ENCODE measurements at places on chromosomes 13 and 19.

DNA sequence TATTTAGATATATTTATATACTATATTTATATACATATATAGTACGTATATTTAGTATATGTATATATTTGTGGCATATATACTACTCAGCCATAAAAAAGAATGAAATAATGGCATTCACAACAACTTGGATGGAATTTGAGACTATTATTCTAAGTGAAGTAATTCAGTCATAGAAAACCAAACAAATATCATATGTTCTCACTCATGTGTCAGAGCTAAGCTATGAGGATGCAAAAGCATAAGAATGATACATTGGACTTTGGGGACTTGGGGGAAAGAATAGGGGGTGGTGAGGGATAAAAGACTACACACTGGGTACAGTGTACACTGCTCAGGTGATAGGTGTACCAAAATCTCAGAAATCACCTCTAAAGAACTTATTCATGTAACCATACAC is 1015.7 kb downstream of the EFNB2 start:
- DNase-seq = no peak

DNA sequence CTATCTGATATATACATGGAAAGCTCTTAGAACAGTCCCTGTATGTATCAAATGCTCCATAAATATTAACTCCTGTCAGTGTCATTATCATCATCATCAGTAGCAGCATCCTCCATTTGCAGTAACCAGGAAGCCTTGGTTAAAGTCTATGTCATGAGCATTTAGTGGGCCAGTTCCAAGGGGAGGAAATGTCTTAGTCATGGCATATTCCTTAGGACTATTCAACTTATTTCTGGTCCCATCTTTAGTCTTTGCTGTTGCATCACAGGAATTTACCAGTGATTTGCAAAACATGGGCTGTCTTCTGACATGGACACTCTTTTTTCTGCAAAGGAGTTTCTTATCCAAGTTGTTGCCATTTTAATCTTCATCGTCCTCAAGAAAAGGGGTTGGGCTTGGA is 98.4 kb downstream of the WDFY2 start:
- no peak for DNase-seq

GRCh38 chr13:76808927-76809326 is 77.3 kb downstream of the KCTD12 start:
- DNase-seq = no peak

DNA sequence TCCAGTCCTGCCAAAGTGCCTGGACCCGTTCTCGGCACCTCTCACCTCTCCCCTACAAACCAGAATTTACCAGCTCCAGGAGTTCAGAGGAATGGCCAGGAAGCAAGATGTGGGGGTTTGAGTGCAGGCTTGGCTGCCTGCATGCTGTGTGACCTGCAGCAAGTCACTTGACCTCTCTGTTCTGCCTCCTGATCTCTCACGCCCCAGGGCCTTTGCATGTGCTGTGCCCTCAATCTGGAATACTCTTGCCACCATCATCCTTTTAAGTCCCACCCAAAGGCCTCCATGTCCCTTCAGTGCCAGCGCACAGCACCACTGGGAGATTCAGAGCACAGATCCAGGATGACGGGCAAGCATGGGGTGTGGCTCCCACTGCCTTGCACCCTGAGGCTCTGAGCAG is 43.4 kb downstream of the MYO9B start:
- no peak for DNase-seq

GRCh38 chr13:94162289-94162688 is 317.2 kb downstream of the DCT start:
- DNase-seq = no peak

- no peak for DNase-seq
These were observed 2.4 kb upstream of the CYTH2 start for GRCh38 chr19:48466561-48467325.

DNA sequence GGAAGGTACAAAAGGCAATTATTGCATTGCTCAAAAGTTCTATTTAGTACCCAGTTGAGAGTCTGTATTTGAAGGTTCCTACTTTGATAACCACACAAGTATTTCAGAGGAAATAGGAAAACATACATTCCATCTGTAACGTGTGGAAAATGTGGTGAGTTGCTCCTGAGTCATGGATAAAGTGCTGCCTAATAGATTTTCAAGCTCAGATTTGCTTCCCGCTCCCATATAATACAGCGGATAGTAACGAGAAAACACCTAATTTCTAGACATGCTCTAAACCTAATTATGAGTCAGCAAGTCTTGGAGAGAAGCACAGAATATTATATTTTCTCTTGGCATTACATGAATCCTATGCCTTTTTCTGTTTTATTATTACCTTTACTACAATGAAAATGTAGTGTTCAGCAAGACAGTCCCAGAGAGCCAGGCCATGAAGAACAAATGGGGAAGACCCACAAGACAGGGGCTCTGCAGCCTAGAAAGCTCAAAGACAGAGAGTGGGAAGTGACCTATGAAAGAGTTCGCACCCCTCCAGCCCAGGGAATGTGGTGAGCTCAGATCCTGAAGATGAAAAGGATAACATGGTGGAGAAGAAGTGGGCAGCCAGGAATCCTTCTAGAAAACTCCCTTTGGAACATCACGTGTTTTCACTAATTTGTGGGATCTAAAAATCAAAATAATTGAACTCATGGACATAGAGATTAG is 116.1 kb downstream of the STARD13 start:
- no peak for DNase-seq

- DNase-seq = no peak
These were observed 10.4 kb upstream of the SLC25A41 start for GRCh38 chr19:6443986-6444385.

GRCh38 chr13:111916201-111916600 is 150.7 kb upstream of the SOX1 start:
- no peak for DNase-seq

- DNase-seq = no peak
These were observed 456.2 kb downstream of the PCDH20 start for GRCh38 chr13:60959427-60959826.

- no peak for DNase-seq
These were observed 228.4 kb upstream of the UFM1 start for GRCh38 chr13:38121267-38121666.

GRCh38 chr13:91356919-91357612 is 9.6 kb downstream of the MIR17HG start:
- DNase-seq = no peak

DNA sequence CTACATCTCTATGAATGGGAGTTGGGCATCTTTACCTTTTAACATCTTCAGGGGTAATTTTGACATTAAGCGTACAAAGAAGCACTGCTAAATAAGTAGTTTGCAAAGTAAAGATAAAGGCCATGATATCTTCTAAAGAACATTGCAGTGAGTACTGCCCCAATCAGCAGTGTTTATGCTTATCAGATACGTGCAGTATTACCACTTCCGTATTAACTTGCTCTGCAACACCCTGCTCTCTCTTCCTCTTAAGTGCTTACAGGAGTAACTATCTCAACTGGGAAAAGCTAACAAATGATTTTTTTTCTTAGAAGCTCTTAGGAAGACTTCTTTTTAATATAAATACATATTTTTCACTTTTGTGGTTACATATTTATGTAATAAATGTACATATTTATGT is 793.7 kb upstream of the SLC10A2 start:
- no peak for DNase-seq

DNA sequence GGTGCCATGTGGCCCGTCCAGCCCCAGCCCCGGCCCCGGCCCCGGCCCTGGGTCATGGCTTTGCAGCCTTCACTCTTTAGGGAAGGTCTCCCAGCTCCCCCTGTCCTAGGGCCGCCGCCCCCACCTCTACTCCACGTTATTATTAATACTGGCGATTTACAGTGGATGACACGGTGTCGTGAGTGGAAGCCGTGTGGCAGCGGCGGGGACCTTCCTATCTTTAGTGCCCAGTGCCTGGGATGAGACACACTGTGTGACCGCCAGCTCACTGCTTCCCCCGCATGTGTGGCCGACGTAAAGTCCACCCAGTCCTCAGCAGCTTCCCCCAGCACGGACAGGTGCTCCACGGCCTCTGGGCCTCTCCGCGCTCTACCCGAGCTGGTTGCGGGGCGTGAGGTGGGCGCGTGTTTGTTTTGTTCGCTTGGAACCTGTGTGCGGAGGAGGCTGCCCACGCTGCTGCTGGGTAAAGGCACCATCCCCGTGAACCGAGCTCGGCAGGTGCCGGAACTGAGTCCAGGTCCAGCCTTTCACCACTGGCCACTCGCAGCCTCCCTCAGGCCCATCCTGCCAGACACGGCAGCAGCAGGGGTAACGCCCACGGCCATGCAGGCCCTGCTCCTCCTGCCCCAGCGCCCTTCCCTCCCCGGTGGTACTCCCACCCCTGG is 70.9 kb upstream of the MCF2L start:
- no peak for DNase-seq

- DNase-seq = no peak
These were observed 6.4 kb downstream of the KMT5C start for GRCh38 chr19:55345818-55346724.

- DNase-seq = no peak
These were observed 77.7 kb upstream of the PRR20A start for GRCh38 chr13:57063007-57063406.

GRCh38 chr13:40200273-40200978 is 466.0 kb downstream of the FOXO1 start:
- no peak for DNase-seq

DNA sequence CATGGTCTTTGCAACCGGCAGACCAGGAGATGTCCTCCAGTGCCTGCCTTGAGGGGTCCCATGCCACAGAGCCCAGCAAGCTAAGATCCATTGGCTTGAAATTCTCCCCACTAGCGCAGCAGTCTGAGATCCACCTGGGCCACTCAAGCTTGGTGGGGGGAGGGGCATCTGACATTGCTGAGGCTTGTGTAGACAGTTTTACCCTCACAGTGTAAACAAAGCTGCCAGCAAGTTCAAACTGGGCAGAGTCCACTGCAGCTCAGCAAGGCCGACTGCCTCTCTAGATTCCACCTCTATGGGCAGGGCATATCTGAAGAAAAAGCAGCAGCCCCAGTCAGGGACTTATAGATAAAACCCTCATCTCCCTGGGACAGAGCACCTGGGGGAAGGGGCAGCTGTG is 32.0 kb upstream of the ITM2B start:
- no peak for DNase-seq

DNA sequence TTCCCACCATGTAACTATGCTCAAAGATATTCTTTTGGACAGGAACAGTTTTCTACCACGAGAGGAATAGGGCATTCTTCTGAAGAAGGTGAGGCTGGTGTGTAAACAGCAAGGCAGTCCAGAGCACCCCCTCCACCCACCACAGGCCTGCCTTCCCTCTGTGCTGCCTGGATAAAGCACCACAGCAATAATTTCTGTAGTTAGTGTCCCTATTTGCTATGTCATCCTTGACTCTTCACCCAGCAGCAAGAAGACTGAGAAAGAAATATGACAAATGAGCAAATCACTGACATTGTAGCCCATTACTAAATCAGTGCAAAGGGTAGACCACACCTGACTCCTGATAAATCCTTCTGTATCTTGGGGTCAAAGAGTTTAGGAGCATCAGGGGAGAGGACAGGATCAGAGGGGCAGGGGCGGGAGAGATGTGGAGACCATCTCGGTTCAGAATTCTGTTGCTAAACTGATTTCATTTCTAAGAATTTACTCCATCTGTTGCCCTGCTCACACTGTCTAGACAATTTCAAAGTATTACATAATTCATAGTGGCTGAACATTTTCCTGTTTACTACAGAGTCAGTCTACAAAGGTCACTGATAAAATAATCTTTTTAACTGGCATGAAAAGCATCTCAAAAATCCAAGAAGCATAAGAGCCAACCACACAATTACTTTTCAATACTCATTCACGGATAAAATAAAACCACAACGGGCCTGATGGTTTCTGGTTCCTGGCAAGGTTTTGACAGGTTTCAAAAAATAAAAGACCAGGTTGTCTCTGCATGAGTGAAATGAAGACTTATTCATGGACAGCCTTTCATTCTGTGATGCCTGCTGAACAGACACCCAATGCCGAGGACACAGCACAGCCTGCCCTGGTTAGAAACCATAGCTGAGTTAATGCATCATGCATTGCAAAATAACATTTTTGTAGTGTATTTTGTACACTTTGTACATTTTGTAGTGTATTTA is 88.4 kb upstream of the IRS2 start:
- DNase-seq = no peak

DNA sequence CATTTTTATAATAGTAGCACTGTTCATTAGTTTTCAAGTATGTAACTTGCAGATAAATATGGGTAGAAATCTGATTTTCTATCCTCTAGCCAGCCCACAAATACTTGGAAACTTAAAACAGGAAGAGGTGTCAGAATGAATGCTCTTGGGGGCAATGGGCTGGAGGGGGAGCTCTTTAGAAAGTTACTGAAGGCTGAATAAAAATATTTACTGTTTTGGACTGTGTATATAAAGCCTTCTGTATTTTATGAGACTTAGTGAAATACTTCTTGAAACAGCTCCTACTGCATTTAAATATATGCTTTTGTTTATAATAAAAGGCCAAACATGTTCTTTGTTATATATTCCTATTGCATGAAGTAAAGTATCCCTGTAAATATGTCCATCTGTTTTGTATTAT is 138.8 kb downstream of the RGCC start:
- DNase-seq = no peak

DNA sequence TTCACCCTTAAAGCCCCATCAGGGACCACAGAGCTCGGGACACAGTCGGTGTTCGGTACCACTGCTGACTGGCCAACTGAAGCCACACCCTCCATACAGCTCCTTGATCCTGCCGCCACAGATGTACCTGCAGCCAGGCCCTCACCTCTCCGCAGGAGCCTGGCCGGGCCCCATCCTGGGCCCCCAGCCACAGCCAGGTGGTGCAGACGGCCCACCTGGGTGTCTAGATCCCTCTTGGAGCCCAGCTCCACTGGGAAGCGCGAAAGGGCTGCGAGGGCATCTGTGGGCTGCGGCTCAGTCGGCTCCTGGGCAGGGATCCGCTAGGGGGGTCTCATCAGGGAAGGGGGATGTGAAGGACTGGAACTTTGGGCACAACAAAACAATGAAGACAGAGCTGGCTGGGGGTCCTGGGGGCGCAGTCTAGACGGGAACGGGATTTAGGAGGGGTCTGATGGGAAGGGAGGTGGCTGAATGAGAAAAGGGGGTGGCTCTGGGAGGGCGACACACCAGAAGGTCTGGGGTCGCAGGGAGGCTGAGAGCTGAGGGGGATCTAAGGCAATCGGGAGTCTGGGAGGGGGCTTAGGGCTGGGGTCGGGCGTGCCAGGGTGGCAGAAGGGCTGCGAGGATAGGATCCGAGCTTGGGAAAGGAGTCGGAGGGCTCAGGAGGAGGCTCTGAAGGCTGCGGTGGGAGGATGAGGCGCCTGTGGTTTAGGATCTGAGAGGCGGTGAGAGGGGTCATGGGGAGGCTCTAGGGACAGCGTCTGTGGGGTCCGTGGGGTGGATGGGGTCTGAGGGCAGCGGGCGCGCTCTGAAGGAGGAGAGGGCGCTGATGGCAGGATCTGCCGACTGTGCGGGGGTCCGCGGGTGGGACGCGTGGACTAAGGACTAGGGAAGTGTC is 15.8 kb downstream of the PRODH2 start:
- DNase-seq = no peak

DNA sequence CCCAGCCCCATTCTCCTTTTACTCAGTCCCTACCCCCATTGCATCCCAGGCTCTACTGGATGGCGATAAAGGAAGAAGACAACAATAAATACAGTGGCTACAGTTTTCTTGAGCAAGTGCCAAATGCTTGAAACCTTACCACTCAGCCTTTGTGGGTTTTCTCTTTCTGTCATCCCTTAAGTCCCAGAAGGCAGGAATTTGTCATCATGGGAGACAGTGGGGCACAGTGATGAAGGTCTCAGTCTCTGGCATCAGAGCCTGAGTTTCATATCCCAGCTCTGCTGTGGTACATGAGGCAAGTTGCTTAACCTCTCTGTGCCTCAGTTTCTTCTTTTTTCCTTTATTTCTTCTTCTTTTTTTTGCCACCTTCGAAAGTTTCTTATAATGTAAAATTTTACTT is 5.1 kb upstream of the COMP start:
- DNase-seq = no peak

- DNase-seq = no peak
These were observed 12.2 kb downstream of the MED26 start for GRCh38 chr19:16615808-16616207.
